ENCODE measurements at places on chromosomes 16 and 17. TPM values are rescaled to one million over a fixed set of nuclear protein-coding genes. Genes with fewer than 3 reads are reported as not detected.

DNA sequence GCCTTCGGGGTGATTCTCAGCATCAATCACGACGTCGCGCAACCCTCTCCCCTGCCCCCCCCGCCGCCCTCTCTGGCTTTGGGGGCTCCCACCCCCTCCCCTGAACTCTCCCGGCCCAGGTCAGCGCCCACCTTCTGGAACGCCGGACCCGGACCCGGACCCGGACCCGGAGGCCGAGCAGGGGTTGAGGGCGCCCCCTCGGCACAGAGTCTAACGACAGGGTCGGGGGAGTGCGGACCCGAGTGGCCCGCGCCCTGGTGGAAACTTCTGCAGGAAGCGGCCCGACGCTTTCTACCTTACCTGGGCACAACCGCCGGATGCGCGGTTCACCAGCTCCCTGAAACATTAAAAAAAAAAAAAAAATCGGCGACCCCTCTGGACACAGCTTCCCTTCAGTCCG is 16.2 kb downstream of the SALL1 start:
- DNase-seq: no peak

DNA sequence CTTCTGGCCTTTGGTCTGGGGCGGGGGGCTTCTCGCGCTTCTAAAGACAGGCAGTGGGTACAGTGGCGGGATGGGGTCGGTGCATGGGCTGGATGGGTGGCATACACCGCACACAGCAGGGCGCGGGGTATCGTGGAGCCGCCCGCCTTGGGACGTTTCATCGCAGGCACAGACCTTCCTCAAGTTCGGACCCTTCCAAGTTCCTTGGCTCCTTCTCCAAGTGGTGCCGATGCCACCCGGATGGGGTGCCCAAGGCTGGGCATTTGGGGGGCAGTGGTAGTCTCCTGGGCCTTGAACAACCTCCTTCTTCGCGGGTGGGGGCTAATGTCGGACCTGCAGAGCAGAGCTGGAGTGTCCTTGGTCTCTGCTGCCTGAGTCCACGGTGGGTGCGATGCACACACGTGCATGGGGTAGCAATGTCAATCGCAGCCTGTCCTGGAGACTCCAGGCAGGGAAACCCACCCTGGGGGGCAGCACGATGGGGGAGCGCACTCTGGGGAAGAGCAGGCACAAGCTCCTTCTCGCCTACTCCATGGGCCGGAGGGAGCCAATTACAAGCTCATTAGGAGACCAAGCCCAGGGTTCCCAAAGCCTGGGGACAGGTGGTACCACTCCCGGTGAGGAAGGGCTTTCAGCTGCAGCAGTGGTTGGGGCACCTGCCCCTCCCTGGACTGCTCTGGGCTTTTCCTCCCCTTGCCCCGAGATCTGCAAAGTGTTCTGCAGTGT is 686 bp upstream of the MTSS2 start:
- DNase-seq: no peak

DNA sequence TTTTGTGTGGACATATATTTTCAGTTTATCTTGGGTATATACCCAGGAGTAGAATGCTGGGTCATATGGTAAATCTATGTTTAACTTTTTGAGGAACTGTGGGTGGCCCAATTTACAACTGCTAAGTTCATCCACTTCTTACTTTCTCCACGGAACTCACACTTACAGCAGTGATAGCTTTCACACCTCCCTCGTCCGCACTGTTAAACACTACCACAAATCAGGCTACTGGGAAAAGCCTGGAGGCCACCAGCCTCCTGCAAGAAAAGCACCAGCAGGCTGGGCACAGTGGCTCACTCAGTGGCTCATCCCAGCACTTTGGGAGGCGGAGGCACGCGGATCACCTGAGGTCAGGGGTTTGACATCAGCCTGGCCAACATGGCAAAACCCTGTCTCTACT is 14.7 kb upstream of the ZG16 start:
- DNase-seq: no peak

DNA sequence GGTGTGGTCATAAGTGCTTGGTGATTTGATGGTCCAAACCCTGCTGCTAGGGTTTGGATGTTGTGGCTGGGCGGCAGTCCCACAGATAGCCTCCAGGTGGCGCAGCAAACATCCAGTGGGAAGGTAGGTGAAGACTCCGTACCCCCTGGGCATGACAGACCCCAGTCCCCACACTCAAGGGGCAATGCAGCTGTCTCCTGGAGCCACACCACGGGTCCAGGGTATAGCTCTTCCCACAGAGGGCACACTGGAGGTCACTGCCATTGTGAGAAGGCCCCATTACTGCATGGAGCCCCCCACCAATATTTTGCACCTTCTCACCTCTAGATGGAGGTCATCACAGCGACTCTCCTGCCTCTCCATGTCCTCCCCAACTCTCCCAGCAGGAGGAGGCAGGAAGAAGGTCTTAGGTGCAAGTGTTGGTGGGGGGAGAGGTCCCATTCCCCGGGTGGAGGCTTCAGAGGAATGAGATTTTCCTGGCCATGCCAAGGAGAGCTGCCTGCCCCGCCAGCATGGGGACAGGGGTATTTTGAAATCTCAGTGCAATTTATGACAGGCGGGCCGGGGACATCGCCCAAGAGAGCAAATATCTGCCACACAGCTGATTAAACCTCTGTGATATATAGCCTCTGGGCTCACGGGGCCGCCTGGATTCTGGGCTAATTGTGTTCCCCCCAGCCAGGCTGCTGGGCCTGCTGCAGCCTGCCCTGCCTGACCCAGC is 17.1 kb upstream of the C17orf113 start:
- DNase-seq: peak; percentile 34

The CSF3 gene
- total RNA-seq: not detected

The TSPOAP1 gene
- total RNA-seq: not detected

The ABCC11 gene
- total RNA-seq: not detected

The CDH1 gene
- total RNA-seq: not detected
